A549 treated with GW870086 at 1 μM for 4 hours (cell line): ENCODE measurements at places on chromosomes 3 and 15. TPM values are rescaled to one million over a fixed set of nuclear protein-coding genes. Genes with fewer than 3 reads are reported as not detected.

Gene FBXO40
- not detected in 5 replicates for total RNA-seq

Gene NOX5
- total RNA-seq = 0.14 to 0.37 TPM (median 0.22 TPM) in 5 replicates

Gene LMCD1
- 63.0 to 73.8 TPM (median 69.9 TPM) in 5 replicates for total RNA-seq

Gene NGLY1
- 18.5 to 21.5 TPM (median 19.9 TPM) in 5 replicates for total RNA-seq

Gene DPPA2
- not detected in 5 replicates for total RNA-seq

Gene RTP4
- total RNA-seq = not detected in 5 replicates

Gene MBD4
- total RNA-seq = 19.4 to 23.9 TPM (median 22.3 TPM) in 5 replicates

Gene PLSCR2
- not detected in 5 replicates for total RNA-seq

Gene STRIT1
- not detected in 5 replicates for total RNA-seq

Gene DCP1A
- total RNA-seq = 5.5 to 7.7 TPM (median 7.1 TPM) in 5 replicates

Gene PPP4R2
- total RNA-seq = 30.6 to 38.8 TPM (median 35.3 TPM) in 5 replicates

Gene SLITRK3
- not detected in 5 replicates for total RNA-seq

Gene HYAL1
- total RNA-seq = 0.45 to 0.70 TPM (median 0.56 TPM) in 5 replicates

Gene TEX55
- total RNA-seq = not detected in 5 replicates

Gene USP50
- total RNA-seq = 0.24 TPM in 1 of 5 replicates, not detected in the others
